Stimulated activated CD4-positive, alpha-beta T cell treated with anti-CD3 and anti-CD28 coated beads, Interleukin-15, amount 100 ng/mL, for 48 hours (primary cell): ENCODE measurements at places on chromosomes 13 and 19.

GRCh38 chr13:24564881-24565280, 52.3 kb upstream of the PARP4 start:
- no peak for DNase-seq

DNA sequence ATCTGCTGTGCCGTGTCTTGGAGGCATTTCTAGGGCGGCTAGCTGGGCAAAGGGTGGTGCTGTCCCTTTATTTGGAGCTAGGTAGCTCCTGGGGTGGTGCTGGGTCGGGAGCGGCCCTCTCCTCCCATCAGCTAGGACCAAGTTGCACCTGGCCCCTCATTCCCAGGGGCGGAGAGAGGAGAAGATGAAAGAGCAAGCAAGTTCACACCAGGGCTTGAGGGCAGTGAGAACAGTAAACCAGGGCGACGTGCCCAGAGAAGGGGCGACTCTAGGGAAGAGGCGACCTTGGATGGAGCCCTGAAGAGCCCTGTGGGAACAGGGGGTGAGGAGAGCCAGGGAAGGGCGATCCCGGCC, 17.0 kb upstream of the KCNN1 start:
- DNase-seq = no peak

DNA sequence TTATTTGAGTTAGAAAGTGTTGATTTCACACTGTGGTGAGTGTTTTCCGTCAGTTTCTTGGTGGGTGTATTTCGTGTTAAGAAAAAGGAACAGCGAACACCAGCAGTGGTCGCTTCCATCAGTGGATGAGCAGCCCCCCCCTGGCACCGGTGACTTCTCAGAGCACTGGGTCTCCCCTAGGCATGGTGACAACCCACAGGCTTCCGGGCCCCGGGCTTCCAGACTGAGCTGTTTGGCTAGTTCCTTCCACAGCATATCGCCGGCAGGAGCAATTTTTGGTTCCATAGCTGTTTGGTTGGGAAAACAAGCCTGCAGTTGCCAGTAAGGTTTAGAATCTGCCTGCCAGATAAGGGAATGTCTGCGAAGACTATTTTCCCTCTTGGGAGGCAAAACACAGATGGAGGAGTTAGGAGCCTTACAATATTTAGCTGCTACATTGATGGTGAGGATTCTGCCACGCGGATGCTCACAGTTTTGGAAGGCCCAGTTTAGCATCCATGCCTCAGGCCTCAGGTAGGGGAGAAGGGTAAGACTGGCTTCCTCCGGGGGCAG, 18.7 kb upstream of the ZNF536 start:
- no peak for DNase-seq

GRCh38 chr13:32878163-32878562, 138.1 kb upstream of the KL start:
- DNase-seq = no peak

GRCh38 chr19:40026597-40026970, 29.4 kb downstream of the ZNF780B start:
- DNase-seq = no peak

GRCh38 chr13:93356469-93356868, 129.9 kb downstream of the GPC6 start:
- no peak for DNase-seq

DNA sequence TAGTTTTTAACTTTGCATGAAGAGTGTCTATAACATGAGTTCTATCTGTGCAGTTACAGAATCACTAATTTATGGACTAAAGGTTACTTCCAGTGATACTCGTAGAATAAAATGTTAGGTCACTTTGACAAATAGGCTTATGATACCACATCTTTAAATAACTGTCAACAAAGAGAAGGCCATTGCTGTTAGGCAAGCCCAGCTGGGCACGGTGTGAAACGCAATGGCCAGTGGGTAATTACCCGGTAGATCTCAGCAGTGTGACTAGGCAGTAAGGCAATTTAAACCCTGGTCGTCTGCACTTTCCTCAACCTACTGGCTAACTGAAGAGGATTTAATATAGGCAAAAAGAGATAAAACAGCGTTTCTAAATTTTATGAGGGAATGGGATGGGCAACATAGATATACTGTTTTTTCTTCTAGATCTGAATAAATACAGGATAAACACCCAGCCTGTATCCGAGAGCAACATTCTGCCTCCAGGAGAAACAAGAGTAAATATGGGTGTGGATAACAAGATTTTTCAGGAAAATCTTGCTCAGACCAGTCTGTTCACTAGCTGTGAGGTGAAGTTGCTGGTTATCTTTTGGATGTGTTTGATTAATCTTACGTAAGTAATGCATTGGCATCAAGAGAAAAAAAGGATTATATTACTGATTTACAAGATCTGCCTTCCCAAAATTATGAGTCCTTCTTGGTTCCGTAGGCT, 631.3 kb downstream of the EFNB2 start:
- no peak for DNase-seq

- DNase-seq = no peak
Measured at GRCh38 chr19:53903055-53903680, 5.9 kb upstream of the CACNG7 start.
